Islet precursor cell (in vitro differentiated cells): ENCODE measurements at places on chromosomes 2 and 18.

GRCh38 chr2:215637651-215638050, 201.8 kb upstream of the FN1 start:
- no peak for DNase-seq

DNA sequence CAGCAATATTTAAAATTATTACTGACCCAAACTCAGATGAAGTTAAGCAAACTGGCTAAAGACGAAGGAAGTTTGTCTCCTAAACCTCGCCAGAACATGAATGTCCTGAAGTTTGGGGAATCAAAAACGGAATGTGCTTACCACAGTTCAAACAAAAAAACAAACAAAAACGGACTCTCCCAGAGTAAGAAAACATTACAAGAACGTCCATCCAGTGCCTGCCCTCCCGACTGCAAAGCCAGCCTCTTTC, 1.1 kb downstream of the KANSL1L start:
- DNase-seq: no peak

- DNase-seq: peak; percentile 94
Measured at GRCh38 chr18:62485684-62486083, 37.1 kb upstream of the ZCCHC2 start.

GRCh38 chr18:35618696-35619095, 37.2 kb downstream of the GALNT1 start:
- DNase-seq: peak; percentile 58

DNA sequence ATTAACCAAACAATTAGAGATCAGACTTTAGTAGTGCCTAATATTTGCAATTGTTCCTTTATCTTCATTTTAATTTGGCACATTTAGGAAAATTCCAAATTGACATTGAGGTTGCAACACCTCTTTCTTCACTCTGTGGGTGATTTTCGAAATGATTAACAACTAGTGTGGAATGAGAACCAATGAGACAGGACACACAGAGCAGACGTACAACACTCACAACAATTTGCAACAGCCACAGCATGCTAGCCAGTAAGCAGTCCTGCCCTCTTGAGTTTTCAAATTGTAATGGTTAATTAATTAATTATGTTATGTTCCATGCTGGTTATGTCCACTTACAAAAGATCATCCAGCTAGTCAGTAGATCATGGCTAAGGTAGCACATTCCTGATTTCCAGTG, 339.3 kb downstream of the LRP1B start:
- no peak for DNase-seq

DNA sequence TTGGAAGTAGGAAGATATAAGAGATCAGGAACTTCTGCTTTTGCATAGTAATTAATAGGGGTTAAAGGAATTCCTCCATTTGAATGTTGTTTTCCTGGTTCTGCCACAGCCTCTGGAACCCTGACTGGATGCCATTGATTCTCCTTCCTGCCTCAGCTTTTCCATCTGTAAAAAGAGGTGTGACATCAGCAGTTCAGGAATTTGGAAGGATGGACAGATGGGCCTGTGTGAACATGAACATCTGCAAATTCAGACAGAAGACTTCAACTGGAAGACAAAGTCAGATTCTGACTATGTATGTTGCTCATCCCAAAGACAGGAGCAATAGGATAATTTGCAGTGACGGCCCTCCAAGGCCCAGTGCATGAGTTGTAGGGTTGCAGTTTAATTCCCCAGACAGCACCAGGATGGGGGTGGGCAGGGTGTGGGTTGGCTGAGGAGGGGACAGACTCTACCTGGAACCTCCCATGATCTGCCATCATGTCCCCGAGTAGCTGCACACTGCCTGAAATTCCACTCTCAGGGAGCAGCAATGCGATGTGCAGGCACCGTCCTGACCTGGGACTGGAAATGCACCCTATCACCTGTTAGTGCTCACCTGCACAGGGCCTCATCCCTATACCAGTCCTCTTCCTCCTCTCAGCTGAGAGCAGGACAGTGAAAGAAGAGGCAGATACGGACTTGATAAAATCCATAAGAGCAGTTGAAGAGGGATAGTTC, 98.9 kb upstream of the EPAS1 start:
- DNase-seq: no peak

- DNase-seq: no peak
Measured at GRCh38 chr2:127392133-127392827, 4.5 kb upstream of the MAP3K2 start.

- DNase-seq: no peak
Measured at GRCh38 chr2:83109284-83109683, 1349.8 kb downstream of the SUCLG1 start.
